H1 (cell line): ENCODE measurements at places on chromosomes 12 and 14.

GRCh38 chr12:51362307-51362706 lies 15.8 kb upstream of the CELA1 start:
- DNase-seq, result no peak

GRCh38 chr12:118064608-118065007 lies 3.6 kb upstream of the WSB2 start:
- DNase-seq, result no peak

DNA sequence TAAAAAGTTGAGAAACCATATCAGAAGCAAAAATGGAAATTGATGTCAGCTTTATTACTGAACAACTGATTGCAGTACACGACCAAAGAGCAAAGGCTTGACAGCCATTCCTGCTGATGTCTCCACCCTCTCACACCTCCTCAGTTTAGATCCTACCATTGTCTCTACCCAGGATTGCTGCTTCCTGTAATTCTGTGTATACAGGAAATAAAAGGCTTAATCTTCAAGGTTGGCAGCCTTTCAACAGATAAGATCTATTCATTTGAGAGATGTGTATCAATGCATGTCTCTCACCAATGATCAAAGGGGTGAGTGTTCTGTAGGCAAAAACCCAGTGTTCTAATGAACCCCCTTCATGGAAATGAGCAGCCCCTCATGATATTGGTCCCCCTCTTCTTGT lies 27.0 kb downstream of the SLCO1C1 start:
- DNase-seq, result no peak

GRCh38 chr12:5806371-5807089 lies 138.5 kb downstream of the ANO2 start:
- no peak for DNase-seq

DNA sequence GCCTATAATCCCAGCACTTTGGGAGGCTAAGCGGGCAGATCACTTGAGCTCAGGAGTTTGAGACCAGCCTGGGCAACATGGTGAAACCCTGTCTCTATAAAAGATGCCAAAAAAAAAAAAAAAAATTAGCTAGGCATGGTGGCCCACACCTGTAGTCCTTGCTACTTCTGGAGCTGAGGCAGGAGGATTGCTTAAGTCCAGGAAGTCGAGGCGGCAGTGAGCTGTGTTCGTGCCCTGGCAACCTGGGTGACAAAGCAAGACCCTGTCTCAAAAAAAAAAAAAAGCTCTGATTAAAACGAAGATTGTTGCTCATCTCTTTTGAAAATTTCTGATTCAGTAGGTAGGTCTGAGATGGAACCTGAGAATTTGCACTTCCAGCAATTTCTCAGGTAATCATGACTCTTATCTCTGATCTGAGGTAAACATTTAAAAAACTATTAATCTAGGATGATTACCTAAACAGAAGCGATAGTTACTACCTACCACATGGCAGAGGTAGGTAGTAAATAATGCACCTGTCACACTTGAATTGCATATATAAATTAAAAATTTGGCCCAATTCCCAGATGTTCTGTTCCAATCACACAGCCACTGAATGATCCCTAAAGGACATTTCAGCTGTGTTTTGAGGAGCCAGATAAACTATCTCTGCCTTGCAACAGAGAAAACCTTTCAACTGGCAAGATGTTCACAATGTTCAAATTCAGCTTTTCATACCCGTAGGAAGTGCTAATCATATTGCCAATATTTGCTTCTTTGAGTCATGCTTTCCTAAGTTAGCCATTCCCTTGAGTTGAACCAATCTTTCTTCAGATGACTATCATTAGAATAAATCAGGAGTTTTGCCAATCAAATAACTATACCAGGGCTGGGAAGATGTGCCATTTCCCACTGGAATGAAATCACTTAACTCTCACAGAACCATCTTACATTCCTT lies 4.2 kb upstream of the TEP1 start:
- DNase-seq, result no peak

DNA sequence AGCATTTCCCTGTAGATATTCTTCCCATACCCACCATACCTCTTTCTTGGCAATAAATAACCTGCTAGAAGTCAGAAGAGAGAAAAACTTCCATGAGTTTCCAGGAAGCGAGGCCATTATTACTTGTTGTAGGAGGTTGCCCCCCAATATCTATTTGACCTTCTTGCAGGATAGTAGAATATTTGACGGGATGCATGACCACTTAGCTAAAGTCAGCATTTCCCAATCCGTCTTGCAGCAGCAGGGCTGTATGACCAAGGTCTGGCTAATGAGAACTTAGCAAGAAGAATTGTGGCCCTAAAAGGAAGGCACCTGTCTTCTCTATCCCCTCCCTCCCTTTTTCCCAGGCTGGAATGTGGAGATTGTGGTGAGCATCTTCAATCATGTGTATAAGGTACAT lies 51.5 kb downstream of the NINJ2 start:
- DNase-seq, result no peak

- peak; percentile 71 for DNase-seq
Observed at GRCh38 chr12:2198005-2198501, 145.3 kb downstream of the CACNA1C start.

DNA sequence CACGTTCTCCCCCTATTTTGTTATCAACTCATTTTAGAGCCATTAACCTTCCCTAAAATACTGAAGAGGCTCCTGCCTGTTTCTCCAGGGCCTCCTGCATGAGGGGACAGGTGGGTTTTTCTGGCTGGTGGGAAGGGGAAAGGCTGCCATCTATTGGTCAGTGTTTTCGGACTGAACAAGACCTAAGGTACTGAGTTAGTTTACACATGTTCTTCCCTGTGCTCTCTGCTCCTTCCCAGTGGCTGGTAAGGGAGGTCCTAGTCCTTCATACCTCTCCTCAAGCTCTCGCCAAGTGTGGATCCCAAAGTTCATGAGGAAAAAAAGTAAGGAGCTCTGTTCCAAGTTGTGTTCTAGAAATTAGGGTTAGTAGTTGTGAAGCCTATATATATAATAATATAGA lies 357.5 kb downstream of the FSCB start:
- DNase-seq, result peak; percentile 74

GRCh38 chr12:50070314-50071060 lies 13.1 kb downstream of the ASIC1 start:
- peak; percentile 90 for DNase-seq

DNA sequence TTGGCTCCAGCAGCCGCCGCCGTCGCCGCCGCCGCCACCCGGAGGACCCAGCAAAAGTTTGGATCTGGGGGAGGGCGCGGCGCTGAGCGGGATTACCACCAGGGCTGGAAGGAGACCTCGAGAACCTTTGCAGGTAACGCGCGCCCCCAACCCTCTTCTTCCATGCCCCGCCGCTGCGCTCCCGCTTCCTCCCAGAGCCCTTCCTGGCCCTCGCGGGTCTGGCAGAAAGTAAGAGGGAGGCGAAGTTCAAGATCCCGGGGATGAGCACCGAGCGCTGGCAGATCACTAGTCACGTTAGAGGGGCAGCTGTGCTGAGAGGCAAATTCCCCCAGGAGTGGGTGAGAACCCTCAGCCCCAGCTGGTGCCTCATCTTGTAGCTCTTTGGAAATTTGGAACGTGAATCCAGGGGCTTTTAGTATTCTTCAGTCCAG lies 3.9 kb downstream of the FLRT2 start:
- no peak for DNase-seq

DNA sequence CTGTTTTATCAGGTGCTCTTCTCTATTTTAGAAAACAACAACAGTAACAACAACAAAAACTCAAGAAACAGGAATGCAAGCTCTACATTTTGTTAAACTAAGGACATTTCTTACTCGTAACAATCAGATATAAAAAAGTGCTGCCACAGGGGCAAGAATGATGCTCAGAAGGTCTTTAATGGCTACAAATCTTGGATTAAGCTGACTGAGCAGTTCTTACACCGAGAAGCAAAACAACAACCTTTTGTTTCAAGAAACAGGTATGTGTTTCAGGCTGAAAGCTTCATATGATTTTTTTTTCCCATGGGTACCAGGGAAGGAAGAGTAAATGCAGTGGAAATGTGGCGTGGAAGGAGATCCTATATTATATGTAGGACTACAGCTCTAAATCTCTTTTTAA lies 786.8 kb upstream of the FBXO33 start:
- no peak for DNase-seq

DNA sequence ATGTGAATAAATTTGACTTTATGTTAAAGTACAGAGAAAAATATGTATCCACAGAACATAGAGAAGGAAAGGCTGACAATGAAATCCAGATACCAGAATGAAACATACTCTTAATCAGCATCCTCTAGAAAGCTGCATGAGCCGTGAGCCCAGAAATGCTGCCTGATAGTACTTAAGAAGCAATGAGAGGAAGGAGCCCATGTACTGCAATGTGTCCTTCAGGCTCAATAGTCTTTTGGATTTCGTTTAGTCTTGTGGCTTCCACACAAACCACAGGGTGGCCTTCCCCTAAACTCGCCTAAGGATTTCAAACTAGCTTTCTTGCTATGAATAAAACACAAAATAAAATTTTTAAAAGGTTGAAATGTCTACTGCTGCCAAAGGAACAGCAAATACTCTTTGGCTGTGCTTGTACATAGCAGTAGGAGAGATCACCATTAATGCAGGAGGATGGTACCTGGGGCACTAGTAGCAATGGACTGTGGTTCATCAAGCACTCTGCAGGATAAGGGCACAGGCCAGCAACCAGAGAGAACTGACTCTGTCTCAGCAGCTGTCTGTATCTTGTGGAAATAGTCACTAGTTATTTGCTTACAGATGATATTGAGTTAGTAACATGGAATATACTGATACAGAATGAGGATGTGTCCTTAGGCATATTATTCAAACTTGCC lies 988.3 kb upstream of the LRFN5 start:
- DNase-seq, result no peak

DNA sequence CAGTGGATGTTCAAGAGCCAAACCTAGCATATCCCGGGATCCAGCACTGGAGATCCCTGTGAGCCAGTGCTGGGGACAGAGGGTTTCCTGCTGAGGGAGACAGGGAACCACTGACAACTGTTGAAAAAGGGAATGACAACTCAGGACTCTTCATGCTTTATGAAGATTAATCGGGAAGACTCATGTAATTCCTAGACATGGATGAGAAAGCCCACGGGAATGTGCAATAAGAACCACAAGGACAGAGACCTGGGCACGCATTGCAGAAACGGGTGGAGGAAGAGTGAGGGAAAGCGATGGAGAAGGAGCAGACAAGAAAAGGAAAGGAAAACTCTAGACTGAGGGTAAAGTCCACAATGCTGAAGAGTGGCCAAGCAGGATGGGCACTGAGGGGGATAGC lies 296.0 kb downstream of the PCNX1 start:
- DNase-seq, result no peak

DNA sequence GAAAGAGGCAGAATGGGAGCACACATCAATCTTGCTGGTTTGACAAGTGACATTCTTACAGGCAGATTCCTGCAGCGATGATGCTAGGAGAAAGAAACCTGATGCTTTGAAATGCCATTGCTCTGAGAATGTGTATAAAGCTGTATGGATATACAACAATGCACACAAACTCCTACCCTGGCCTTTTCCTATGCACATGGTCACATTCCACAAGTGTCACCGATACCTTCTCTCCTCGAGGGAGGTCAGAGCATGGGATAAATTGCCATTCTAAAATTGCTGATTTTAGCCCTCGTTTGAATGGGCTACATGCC lies 11.9 kb downstream of the FGF6 start:
- DNase-seq, result no peak

DNA sequence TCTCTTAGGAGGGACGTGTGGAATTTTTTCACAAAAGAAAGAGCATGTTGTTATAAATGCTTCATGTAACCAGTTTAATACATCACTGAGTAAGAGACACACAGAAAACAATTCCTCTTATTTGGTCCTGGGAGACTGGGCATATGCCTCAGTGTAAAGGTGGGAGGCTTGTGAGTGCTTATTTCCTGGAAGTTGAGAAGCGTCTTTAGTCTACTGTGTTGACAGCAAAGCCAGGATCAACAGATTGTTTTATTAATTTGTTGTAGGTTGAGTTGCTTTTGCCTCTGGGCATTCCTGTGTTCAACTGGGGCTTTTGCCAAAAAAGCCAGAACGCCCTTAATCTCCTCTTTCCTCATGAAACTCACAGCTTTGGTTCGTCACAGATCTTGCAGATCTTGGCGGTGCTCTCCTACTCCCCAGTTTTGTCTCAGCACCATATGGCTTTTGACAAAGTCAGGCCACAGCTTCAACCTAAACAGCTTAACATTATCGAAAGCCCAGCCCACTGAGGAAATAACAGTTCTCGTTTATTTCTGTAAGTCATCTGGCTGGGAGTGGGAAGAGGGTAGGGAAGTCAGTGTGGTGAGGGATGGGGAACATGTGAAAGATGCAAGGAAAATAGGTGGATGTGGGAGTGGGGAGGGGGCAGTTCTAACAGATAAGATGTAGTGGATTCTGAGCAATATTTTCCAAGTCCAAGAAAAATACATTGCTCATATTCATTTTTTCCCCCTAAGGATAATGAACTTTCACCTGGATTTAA lies 227.2 kb downstream of the DACT1 start:
- DNase-seq, result no peak

DNA sequence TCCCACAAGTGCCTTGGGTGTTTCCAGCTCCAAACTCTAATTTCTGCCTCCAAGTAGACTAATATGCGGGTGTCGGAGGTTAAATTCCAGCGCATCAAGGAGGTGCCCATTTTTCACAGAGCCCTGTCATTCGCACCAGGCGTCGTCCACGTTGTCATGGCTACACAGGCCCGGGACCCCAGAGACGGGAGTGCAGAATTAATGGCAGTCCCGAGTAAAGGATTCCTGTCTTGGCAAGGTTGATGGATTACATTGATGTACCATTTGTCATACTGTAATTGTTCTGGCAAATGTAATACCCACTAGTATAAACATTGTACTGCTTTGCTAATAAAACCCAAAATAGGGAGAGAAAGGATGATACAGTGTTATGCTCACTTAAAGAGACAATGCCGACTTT lies 222.9 kb upstream of the MYL2 start:
- no peak for DNase-seq

GRCh38 chr12:86234316-86234855 lies 21.8 kb downstream of the MGAT4C start:
- no peak for DNase-seq

- DNase-seq, result no peak
Observed at GRCh38 chr12:6921996-6922946, 5.5 kb upstream of the ATN1 start.

GRCh38 chr14:64704743-64705380 lies 638 bp downstream of the PLEKHG3 start:
- no peak for DNase-seq

- DNase-seq, result no peak
Observed at GRCh38 chr12:38373784-38374183, 57.2 kb downstream of the ALG10B start.

- DNase-seq, result no peak
Observed at GRCh38 chr14:49986343-49987014, 93.6 kb downstream of the ARF6 start.

DNA sequence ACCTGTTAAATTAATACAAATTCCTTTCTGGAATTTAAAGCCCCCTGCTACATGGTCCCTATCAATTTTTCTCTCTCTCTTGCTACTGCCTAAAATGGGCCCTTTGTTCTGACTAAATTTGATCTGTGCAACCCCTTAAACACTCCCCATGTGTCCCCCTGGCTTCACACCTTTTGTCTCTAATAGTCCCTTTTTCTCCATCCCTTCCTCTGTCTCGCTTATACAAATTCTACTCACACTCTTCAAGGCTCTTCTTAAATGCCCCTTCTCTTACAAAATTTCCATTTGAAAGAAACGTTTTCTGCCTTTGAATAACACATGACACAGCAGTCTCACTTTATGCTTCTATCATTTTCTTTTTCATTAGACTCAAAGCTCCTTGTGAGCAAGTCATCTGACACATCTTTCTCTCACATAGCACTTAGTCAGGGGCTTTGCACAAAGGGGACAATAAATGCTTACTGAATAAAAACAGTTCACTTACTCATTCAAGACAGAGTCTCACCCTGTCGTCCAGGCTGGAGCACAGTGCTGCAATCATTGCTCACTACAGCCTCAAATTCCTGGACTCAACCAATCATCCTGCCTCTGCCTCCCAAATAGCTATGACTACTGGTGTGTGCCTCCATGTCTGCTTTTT lies 41.5 kb upstream of the NR2C1 start:
- no peak for DNase-seq
